Fibroblast of lung (primary cell): ENCODE measurements at places on chromosomes 13 and 19.

GRCh38 chr13:83845106-83845505 lies 37.2 kb downstream of the SLITRK1 start:
- peak; percentile 60 for DNase-seq

DNA sequence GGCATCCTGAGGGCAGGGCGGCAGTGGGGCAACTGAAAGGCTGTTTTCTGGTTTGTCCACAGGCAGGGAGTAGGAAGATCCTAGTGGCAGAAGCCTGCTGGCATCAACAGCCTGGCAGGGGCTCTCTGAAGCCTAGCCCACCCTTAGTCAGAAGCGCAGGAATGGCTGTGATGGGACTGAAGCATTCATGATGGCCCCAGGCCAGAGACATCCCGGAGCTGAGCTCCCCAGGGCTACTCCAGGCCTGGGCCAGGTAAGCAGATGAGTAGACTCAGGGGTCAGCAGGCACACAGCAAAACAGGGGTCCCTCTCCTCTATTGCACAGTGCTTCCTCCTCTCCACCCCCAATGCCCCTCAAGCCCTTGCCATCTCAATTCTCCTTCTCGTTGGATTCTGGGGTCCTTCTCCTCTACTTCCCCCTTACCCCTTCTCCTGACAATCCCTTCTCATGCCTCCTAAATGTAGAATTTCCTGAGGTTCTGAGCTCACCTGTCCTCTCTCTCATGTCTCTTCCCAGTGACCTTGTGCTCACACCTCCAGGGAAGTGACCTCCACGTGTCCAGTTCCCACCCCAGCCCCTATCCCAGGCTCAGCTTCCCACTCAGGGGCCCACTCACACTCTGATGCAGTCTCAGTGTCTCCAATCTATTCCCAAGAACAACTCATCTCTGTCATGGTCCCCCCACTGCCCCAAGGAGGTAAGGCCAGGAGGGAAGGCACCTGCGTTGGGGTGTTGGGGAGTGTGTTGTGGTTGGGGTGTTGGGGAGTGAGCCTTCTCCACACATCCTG lies 158.7 kb upstream of the ZNF507 start:
- DNase-seq: no peak

DNA sequence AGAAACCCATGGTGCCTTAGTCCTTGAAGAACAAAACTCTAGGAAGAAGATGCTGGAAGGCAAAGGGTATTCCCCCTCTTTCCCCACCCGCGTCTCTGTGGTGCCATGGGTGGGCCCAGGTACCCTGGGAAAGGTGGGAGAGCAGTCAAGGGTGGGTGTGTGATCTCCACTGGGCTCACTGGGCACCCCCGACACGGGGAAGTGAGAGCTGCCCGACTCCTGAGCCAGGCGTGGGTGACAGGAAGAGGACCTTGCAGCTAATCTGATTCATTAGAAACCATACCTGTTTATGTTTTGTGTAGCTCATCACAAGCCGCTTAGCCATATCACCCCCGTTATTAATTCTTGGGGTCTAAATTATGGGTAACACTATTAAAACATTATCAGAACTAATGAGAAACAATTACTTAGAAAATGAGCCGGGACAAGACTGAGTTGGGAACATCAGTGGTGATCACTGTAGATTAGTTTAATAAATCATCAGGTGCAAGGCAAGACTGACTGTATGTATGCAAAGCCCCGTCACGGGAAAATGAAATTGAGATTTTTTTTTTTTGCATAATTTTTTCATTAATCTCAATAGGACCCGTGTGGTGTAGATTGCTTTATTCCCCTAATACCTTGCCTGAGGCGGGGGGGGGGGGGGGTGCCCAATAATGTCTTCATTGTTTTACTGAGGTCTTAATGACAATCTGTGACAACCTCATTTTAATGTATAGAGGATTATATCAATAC lies 77.3 kb downstream of the ZIC5 start:
- DNase-seq: no peak

GRCh38 chr13:111215081-111216047 lies 100.3 kb downstream of the ARHGEF7 start:
- no peak for DNase-seq

DNA sequence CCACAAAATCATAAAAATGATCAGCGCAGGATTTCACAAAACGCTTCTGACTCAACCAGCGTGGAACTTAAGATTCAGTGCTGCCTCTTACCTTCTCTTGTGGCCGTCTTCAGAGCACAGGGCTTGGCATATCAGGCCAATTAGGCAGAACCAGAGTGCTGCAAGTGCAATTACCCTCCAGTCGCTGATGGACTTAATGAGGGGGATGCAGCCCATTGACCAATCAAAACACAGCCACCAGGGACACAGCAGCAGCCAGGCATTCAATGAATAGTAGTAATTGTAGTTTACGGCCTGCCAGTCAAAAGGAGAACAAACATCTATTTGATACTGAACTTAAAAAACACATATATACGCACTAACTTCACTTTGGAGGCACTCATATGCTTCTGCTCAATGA lies 38.2 kb downstream of the TMTC4 start:
- DNase-seq: no peak

GRCh38 chr19:11534948-11535347 lies 3.7 kb upstream of the CNN1 start:
- no peak for DNase-seq

GRCh38 chr13:85420136-85420535 lies 379.1 kb downstream of the SLITRK6 start:
- DNase-seq: no peak

DNA sequence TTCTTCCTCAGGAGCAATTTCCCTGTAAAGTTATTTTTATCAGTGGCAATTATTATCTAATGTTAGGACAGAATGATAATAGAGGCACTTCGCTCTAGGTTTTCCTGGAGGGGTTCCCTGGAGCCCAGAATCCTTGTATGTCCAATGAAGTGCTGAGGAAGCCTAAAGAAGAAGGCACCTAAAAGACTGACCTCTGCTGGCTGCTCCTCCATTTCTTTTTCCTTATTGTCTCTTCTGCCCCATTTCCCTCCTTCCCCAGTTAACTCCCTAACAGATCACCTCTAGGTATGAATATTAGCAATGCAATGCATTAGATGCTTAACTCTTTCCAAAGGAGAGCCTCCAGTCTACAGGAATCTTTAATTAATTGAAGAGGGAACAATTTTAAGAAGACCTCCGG lies 985.4 kb downstream of the DIAPH3 start:
- DNase-seq: no peak

- DNase-seq: peak; percentile 43
These were observed at the start of gene DCLK1 for GRCh38 chr13:36131222-36131930. Gene DCLK1 (minus strand): TSS chr13:36131382.

- peak; percentile 32 for DNase-seq
These were observed 30.0 kb upstream of the ATP12A start for GRCh38 chr13:24650161-24650560.

DNA sequence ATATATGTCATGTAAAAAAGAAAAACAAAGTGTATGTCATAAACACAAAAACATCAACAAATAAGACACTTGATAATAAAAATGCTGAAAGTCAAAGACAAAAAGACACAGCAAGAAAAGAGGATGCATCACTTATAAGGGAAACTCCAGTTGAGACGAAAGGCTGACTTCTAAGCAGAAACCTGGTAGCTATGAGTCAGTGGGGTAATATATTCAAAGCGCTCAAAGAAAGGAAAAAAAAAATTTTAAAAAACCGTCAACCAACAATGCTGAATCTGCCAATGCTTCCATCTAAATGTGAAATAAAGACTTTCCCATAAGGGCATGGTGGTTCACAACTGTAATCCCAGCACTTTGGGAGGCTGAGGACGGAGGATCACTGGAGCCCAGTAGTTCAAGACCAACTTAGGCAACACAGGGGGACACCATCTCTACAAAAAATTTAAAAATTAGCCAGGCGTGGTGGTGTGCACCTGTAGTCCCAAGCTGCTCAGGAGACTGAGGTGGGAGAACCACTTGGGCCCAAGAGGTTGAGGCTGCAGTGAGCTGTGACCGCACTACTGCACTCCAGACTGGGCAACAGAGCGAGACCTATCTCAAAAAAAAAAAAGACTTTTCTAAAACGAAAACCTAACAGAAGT lies 24.0 kb downstream of the USP12 start:
- DNase-seq: no peak

- DNase-seq: no peak
These were observed 1260.5 kb upstream of the PCDH9 start for GRCh38 chr13:68490594-68490993.

DNA sequence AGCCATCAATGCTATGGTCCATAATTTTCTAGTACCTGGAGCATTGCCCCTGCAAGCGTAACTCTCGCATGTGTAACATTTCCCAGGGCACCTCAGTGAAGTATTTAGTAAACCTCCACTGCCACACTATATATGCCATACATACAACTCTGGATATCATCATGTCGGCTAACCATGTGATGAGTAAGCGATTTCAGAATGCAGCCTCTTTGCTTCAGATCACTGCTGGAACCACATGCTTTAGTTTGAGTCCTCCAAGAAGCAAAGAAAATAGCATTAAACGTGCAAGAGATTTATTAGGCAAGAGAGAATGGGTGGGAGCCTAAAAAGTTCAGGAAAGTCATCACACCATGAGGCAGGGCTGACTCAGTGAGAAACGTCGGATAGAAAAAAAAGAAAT lies 635.6 kb upstream of the SLITRK5 start:
- no peak for DNase-seq

DNA sequence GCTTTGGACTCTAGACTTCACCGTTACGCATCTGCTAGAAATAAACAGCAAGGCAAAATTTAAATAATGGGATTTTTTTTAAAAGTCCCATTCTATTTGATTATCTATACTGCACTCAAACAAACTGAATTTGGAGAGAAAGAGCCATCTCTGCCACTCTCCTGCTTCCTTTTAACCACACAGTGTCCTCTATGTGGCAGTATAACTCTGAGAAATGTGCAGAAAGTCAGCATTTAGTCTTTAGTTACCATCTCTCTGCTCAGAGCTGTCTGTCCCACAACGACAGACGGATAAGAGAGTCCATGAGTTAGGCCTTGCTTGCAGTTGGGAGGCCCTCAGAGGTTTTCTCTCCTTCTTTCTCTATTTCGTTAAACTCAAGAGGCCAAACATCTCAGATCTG lies 21.2 kb downstream of the CCNA1 start:
- DNase-seq: peak; percentile 20

- no peak for DNase-seq
These were observed 16.6 kb upstream of the ATP12A start for GRCh38 chr13:24663586-24663985.

DNA sequence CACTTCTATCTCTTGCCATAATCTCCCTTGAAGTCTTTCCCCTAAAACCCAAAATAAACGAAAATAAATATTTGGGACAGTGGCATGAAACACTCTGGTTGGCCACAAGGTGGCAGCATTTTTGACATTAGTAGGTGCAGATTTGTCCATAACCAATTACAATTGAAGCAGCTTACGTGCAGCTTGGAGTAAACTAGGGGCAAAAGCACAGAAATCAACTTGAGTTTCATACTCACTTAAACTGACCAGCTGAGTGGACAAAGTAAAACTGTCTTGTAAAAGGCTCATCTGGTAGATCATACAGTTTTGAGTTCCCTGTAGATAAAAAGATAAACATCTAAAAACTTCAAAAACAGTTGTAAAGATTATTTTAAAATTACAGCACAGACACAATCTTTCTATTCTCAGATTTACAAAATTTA lies 18.8 kb downstream of the PDCD5 start:
- peak; percentile 58 for DNase-seq

DNA sequence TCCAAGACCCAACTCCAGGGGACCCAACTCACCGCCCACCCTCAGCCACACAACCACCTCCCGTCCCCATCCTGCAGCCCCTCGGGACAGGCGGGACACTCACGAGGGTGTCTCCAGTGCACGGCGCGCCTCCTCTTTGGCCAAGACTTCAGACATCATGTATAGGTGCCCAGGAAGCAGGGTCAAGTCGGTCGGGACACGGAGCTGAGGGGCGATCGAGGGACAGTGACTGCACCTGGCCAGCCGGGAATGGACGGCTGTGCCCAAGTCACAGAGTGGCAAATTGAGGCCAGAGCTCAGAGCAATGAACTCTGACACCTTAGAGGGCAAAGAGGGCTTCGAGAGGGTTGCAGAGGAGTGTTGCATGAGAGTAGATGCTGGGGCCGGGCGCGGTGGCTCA lies 8.8 kb downstream of the STAP2 start:
- DNase-seq: no peak

DNA sequence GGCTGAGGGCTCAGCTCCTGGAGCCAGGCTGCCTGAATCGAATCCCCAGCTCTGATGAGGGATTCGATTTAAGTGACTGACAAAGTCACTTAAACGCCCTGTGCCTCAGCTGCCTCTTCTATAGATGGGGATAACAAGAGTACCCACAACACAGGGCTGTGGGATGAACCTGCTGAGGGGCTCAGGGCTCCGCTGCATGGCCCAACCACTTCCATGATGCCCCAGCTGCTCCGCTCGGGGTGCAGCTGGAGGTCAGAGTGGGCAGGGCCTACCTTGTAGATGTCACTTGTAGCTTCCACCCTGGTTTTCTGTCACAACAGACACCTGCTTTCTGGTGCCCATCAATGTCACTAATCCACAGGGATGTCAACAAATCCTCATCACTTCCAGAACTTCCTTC lies 39.2 kb downstream of the STK24 start:
- DNase-seq: no peak

GRCh38 chr13:44403461-44404056 lies 29.9 kb downstream of the SERP2 start:
- DNase-seq: no peak

DNA sequence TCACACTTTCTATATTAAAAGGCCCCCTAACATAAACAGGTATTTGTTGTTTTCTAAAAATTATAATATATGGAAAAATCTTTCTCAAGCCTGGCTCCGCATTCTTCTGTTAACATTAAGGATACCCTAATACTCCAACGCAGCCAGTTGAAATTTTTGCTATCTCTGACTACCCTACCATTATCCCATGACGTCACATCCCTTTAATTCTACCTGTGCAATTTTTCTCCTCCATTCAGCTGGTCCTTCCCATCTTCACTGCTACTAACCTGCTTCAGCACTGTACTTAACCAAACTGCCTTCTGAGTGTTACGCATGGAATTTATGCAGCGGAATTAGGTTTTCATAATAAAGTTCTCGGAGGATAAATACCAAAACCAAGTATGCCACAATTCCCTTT lies 1.0 kb downstream of the MRPS31 start:
- DNase-seq: no peak

GRCh38 chr13:102593466-102593865 lies 3.3 kb upstream of the TPP2 start:
- DNase-seq: no peak
